ENCODE measurements at places on chromosomes 11 and 22.

DNA sequence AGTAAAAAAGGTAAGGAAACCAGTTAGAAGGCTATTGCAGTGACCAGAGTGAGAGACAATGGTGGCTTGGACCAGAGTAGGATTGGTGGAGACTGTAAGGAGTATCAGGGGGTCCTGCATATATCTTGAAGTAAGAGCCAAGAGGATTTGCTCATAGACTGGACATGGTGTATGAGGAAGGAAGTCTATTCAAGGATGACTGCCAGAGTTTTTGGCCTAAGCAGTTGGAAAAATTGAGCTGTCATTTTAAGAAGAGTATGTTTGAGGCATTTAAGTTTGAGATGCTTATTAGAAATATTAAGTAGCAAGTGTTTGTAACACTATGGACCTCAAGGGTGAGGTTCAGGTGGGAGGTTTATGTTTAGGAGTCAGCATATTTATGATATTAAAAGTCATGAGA, 596.6 kb downstream of the METTL15 start:
- DNase-seq, result no peak

GRCh38 chr11:44203270-44204043, 106.5 kb downstream of the ALX4 start:
- DNase-seq, result no peak

DNA sequence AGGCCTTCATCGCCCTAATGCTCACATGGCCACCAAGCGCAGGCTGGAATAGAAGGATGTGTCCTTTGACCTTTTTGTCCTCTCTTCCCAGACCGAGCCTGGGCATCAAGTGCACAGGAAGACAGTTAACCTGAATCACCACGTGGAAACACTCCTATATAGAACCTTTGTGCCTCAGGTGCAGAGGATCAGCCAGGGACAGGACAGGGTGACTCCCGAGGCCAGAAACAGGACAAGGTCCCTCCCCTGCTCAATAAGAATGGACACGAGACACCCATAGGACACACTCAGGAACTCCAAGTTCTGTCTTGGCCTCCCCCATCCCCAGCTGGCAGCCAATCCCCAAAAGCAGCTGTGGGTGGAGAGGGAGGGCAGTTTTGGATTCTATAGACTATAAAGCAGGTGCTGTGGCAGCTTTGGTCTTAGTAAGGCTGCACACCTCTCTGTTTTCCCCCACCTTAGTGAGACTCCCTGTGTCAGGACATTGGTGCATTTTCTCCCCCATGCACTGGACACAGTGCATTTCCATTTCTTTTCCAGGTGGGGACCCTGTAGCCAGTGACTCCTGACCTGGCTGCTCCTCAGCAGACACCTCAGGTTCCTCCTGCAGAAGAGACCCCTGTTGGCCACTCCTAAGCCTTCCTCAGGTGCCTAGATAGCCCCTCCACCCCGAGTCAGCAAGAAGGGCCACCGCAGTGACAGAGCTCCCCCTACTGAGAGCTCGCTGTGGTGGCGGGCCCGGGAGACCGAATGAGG, 43.6 kb upstream of the POU2AF1 start:
- peak; percentile 75 for DNase-seq

GRCh38 chr22:20585639-20586402, 78.4 kb downstream of the MED15 start:
- DNase-seq, result no peak

GRCh38 chr11:35288817-35289541, 130.4 kb downstream of the SLC1A2 start:
- peak; percentile 54 for DNase-seq

DNA sequence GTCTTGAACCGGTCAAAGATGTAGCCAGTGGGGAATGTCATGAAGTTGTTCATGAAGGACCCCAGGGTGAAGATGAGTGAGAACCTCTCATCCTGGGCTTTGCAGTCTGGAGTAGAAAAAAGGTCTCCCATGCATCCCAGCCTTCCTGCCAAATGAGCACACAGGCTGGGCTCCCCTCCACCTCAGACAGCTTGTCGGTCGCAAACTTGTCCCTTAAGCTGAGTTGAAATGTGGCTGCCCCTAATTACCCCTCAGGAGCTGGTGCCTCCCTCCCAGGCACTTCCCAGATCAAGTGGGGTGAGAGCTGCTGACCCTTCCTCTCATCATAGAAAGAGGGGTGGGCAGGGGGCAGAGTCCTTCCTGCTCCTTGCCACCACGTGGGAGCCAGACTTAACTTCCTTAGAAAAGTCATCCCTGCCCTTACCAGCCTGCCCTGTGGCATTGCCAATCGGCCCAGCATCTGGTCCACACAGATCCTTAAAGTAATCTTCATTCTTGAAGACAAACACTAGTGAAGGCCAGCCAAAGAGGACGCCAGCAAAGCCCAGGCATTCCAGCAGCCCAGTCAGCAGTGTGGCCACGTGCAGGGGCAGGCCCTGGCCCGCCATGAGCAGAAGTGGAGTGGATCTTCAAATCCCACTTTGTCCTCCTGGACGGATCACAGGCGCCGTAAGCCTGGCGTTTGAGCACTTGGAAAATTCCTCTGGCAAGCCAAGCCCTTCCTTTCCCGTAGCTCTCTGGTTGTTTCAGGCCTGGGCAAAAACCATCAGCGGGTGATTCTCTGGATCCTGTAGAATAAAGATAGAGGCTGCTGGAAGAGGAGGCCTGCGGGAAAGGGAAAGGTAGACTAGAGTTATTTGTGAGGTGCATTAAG, 1.1 kb downstream of the SLC43A3 start:
- peak; percentile 32 for DNase-seq

DNA sequence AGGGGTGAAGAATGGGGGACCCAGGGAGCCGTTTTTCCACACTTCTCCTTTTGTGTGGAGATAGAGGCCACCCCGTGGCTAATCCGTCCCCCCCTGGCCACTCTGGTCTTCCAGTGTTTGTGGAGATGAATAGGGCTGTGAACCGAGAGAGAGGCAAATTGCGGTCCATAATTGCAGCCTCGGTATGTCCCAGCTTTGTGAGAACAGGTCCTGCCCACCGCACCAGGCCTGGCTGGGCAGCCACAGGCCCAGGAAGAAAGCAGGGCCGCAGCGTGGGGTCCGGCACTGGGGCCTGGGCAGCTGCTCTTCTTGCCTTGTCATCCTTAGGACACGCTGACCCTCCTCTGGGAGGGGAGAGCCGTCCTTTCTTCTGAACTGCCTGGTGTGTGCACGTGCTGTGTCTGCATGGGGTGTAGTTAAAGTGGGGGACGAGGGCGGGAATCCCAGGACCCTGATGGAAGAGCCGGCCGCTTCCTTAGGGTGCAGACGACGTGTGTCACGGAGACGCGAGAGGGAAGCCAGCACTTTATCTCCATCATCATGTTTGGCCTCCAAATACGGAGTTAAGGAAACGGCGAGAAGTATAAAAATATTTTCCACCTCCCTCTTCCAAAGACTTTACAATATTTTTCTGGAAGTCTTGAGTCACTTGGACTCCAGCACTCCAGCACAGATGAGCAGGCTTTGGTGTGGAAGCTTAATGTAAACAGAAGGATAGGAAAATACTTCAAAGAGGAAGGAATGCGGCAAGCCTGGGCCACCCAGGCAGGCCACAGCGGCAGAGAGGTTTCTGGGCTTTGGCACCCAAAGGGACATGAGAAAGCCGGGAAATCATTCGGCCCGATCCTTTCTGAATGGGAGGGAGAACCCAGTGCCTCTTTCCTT, 1248.4 kb downstream of the BRD1 start:
- no peak for DNase-seq

DNA sequence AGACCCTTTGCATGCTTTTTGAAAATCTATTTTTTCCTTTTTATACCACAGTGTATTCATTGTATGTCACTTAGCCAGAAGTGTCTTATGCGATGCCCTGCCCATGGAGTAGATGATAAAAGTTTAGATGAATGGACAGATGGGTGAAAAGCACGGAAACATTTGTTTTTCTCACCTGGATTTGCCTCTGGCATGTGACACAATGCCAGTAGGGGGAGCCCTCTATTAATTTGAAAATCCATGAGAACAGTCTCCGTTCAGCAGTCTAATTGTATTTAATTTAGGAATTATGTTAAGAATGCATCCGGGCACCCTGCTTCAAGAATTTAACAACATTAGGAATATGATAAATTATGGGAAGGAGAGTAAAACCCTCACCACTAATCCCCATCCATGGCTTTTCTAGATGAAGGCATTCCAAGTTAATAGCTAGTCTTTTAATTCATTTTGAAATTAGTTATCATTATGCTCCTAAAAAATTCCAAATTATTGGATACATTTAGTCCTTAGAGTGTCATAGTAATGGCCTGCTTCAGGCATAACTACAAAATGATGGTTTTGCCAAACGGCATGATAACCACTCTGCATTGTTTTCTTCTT, 55.3 kb upstream of the ALKBH3 start:
- DNase-seq, result peak; percentile 22

DNA sequence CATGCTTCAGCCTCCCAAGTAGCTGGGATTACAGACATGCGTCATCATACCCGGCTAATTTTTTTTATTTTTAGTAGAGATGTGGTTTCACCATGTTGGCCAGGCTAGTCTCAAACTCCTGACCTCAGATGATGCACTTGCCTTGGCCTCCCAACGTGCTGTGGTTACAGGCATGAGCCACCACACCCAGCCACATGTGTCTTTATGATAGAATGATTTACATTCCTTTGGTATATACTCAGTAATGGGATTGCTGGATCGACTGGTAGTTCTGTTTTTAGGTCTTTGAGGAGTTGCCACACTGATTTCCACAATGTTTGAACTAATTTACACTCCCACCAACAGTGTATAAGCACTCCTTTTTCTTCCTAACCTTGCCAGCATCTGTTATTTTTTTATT, 276.2 kb downstream of the METTL15 start:
- DNase-seq, result no peak

DNA sequence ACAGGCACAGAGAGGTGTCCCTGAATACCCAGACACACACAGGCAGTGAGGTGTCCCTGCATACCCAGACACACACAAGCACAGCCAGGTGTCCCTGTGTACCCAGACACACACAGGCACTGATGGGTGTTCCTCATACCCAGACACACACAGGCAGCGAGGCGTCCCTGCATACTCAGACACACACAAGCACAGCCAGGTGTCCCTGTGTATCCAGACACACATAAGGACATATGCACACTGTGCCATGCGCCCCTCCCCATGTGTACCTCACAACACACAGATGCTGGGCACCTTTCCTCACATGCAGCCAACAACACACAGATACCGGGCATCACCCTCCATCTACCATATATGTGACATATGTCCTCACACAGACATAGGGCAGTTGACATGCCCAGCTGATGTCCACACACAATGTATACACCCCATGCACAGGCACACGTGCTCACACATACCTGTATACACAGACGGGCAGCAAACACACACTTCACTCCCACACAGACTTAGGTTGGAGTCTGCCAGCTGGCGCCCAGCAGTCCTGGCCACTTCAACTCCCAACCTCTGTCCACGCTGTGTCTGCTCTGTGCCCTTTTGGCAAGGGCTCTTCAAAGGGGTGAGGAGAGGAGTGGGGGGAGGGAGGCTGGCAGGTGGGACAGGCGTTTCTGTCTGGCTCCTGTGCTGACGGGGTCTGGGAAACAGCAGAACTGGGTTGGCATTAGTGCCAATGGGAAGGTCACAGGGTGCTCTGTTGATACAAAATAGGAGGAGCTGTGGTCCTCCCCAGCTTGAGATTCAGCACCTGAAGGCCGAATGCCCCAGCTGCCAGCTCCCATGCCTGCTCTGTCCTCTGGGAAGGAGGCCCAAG, 69.4 kb upstream of the ALX4 start:
- no peak for DNase-seq

DNA sequence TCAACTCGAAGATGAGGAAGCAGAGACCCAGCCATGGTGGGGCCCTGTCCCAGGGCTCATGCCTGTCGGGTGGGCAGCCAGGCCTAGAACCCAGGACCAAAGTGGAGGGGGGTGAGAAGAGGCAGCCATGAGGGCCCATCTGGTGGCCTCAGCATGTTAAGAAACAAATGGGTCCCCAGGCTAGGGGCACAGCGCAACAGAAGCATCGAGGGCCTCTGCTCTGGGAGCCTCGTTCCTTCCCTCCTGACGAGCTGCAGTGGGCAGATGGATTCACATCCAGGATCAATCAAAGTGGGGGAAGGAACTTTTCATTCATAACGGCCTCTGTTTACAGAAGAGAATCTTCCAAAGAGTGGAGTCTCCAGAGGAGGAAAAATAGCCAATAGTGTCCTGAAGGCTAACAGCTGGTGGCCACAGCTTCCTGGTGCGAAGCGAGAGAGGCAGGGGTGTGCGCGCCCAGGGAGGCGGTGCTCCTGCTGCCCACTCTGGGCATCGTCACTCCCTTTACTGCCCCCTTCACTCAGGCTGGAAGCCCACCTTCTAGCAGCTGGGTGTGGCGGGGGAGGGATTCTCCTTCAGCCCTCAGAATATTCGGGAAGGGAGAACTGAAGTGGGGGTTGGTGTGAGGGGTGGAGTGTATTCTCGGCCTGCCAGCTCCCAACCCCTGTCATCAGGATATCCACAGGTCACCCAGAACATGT, 4.3 kb downstream of the CBX7 start:
- DNase-seq, result no peak

GRCh38 chr11:69250186-69251056, 43.5 kb upstream of the MYEOV start:
- DNase-seq, result no peak

DNA sequence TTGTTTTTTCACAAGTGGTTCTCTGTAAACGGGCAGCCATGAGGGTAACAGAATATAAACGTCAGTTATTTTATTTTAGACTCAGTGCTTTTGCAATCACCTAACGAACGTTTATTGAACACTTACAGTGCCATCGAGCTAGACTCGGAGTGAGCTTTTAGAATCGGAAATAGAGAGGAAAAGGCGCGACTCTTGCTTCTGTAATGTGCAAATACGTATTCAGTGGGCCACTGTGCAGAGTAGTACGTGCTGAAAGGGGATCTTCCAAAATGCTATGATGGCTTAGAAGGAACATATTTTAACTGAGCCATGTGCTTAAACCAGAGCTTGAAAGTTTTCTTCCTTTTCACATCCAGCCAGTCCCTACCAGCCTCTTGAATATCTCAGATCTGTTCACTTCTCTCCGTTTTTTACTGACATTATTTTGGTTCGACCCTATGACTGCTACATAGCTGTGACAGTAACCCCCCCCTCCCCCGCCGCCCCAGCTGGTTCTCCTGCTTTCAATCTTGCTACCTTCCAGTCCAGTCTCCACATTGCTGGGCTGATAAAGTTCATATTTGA, 468 bp downstream of the DDIAS start:
- DNase-seq, result peak; percentile 33

GRCh38 chr11:79925570-79925969, 484.7 kb upstream of the TENM4 start:
- DNase-seq, result no peak

GRCh38 chr11:1932105-1932480, 12.6 kb downstream of the TNNT3 start:
- no peak for DNase-seq
